ENCODE measurements at places on chromosomes 2 and 18. TPM values are rescaled to one million over a fixed set of nuclear protein-coding genes. Genes with fewer than 3 reads are reported as not detected.

DNA sequence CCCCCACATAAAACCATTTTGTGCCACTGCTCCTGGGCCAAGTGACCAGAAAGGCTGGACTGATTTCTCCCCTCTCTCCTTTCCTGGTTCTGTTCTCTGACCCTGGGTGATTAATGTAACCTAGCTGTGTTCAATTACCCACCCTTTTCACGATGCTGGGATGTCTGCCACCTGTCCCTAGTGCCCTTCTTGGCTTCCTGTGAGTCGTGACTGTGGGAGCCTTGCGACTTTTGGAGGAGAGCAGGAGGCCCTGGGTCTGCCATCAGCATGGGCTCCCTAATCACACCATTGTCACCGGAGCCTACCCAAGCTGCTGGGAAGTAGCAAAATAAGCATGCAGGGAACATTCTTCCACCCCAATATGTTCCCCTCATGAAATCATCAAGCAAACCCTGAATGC, 38.3 kb downstream of the SRSF7 start:
- no peak for DNase-seq

- DNase-seq, result no peak
These were observed 24.9 kb upstream of the RPIA start for GRCh38 chr2:88666576-88666975.

DNA sequence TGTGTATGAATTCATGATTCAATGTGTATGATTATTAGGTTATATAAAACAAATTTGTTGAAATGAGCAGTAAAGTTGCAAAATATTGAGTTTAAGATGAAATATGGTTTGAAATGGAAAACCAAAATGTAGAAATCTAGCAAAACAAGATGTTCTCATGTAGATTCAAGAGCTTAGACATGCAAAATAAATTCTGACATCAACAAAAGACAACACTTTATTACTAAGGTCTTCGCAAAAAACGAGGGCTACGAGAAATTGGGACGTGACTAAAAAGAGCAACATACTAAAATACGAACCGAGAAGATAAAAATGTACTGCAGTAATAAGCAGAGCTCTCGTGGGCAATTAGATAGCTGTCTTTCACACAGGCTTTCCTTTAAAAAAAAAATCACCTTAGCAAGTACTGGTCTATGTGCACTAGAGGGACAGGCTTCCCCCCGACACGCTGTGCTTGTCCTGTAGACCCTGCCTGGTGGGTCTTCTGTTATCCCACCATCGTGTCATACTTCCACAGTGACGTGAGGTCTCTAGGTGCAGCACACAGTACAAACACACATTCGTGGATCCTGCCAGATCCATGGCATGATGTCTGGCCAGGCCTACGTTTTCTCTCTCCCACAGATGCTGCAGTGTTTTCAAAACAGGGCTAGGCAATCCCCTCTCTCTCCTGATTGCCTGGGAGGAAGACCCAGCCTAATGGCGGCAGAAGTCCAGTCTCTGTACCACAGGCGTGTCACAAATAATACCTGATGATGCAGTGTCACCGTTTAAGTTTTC, 240.8 kb downstream of the TCF4 start:
- DNase-seq, result no peak

DNA sequence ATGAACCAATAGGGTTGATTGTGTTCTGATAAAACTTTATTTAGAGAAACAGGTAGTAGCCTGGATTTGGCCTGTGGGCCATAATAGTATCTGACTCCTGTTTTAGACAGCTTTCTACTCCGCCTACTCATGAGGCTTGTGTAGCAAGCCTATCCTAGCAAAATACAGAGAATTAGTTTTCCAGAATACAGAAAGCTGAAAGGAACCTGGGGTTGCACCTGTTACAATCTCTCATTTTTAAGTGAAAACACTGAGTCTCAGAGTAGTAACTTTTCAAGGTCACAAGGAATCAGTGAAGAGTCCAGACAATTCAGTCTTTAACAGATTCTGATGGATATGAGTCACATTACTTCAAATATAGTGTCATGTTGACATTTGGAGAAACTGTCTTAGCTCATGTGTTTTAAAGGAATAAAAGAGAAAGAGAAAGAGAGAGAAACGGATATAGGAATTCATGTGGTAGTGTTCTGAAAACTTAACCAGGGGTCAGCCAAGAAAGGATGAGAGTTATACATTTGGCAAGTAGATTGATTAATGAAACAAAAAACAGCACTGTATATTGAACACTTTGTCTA, 17.0 kb downstream of the ARHGAP28 start:
- no peak for DNase-seq

- DNase-seq, result no peak
These were observed 123.8 kb upstream of the PKDCC start for GRCh38 chr2:41924024-41924423.

DNA sequence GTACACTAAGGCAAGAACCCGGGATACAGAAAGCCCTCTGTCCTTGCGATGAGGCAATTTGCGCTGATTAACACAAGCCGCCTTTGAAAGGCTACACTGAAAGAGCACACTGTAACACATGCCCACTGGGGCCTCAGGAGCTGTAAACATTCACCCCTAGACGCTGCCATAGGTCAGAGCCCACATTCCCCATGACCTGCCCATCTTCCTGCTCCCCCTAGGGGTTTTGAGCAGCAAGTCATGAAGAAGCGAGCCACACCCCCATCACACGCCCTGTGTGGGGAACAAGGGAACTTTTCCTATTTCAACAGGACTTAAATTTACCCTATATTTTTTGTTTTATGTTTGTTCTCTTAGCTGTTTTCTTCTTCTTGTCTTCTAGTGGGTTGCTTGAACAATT, 47.8 kb upstream of the SLC4A10 start:
- DNase-seq, result no peak

DNA sequence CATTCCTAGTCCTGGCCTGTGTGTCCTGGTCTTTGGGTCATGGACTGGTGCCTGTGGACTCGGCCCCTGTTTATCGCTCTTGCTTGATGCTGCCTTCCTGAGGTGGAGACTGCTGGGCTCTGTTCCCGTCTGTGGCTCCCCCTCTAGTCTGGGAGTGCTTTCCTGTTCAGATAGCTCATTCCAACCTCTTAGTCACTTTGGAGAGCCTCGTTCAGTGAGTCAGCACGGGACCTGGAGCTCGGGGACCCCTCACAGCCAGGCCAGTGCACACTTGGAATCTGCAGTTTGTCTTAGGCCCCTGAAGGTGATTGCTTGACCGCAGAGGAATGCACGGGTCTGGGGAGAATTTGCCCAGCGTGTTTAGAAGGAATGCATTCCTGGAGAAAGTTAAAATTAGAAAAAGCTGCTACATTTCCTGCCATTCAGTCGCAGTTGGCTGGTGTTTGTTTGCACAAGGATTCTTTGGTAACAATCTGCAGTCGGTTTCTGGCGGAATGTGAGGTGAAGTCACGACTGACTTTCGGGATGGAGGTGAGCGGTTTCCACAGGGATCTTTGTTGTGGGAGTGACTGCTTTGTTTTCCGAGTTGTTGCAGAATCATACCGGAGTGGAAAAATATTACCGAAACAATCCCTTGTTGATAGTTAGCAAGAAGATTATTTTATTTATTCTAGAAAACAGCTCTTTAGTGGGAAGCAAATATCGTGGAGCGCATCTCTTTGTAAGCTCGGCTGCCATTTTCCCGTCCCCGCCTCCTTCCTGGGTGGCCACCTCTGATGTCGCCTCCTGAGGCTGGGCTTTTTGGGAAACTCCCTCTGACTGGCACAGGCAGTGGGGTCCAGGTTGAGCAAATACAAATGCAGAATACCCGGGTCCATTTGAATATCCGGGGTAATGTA, 29.6 kb downstream of the SH3BP4 start:
- DNase-seq, result peak; percentile 78

DNA sequence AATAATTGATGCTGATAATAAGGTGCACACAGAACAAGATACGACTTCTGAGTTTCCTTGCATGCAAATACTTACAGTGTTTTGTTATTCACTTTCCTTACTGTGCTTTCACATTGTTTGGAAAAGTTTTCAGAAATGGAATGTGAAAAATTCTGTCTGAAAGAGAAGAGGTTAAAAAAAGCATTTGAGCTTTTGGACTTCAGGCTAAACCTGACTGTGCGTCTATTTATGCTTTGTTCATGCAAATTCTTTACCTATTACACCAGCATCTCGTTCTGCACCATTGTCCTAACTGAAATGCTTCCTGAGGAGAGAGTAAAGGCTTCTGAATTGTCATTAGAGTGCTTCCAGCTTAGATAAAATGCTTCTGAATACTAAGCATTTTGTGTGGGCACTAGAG, 61.4 kb downstream of the LHCGR start:
- DNase-seq, result no peak

- DNase-seq, result no peak
These were observed 156.6 kb downstream of the DOK6 start for GRCh38 chr18:69557282-69557681.

- DNase-seq, result peak; percentile 66
These were observed at the start of gene ANTXR1 for GRCh38 chr2:69013142-69013839. Gene ANTXR1, plus strand, starts transcription at chr2:69013179. Its CDS starts 321 bp downstream, at chr2:69013500.

DNA sequence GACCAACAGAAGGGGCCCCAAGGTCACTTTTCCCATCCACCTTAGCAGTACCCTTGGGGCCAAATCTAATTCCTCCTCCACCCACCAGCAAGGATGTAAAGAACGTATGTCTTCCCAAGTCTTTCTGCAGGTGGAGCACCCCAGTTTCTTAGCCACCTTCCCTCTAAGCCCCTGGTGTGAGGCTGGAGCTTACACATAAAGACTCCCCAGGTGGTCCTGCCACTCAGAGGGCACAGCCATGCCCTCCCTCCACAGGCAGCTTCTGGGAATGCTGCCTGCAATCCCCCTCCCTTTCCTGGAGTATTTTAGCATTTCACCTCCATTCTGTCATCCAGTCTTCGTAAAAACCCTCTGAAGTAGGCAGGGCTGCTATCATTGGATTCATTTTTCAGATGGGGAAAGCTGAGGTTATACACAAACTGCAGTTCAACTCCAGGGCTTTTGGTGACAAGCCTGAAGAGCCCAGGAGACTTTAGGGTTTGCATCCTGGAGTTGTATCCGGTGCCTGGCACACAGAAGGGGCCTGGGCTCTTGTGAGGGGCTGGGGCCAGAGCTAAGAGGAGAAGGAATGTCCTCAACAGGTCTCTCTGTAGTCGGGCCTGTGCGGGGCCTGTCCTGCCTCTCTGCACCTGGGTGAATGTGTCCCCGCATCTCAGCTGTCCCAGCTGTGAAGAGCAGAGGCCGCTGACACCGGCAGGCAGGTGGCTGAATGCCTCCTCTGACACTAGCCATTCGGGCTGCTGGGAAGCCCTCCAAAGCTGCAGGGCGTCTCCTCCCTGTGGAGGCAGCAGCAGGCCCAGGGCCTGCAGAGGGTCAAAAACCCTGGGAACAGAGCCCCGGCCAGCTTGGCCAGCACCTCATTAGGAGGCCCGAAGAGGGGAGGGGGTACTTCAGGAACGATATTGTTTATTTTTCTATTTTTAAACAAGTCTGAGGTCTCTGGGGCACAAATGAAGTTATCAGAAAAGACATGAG, 27.6 kb downstream of the CIB4 start:
- DNase-seq, result no peak

- no peak for DNase-seq
These were observed 440.9 kb downstream of the ZNF516 start for GRCh38 chr18:76054156-76054555.

DNA sequence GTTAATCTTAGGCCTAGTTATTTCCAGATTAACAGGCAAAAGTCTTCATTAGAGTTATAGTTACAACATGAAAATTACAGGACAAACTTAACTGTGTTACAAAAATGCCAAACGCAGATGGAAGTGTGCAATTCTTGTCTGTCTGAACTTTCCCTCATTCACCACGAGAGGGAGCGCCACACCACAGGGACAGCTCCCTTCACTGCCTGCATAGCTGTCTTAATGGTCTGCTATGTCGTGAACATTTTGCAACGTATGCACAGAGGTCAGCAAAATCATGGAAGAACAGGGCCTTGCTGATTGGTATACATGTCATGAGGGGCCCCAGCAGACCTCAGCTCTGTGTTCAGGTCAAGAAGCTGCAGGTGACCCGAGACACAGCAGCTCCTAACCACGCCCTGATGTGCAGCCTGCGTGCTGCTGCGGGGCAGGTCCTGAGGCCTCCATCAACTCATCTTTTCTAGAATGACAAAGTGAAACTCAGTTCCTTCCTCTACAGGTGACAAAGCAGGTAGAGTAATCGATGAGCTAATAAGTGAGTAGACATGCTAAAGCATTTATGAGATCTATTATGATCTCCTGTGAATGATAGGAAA, 78.8 kb upstream of the ATP8B1 start:
- peak; percentile 58 for DNase-seq

DNA sequence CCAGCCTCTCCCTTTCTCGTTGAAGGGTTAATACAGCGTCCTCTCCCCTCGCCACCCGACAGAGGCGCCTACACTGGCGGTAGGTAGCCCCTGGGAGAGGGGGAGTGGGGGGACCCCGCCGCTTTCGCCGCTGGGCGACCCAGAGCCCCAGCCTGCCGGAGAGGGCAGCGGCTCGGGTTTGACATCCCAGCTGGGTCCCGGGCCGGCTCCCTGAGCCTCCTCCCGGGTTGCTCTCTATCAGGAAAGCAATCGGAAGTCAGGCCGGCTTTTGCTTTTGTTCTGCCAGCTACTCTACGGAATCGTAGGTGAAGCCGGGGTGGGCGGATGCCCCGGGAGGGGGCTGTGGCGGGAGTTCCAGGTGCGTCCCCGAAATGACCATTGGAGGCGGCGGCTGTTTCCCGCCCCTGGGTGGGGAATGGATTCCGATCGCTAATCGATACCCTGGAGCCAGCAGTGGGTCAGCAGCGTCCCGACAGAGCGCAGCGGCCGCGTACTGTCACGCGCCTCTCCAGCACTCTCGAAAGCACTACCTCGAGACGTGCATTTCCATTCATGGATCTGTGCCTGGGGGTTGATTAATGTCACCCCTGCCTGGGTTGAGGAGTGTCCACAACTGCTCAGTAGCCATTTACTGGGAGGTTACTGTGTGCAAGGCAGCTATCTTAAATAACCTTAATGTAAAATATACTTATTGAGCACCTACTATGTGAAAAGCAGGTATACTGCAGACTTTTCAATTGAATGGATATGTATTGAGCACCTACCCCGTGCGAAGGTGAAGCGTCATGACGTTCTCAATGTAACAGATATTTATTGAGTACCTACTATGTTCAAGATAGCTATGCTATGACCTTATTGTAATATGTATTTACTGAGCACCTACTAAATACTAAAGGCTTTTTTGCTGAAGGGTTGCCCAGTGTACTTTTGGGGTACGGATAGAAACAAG, 1.1 kb downstream of the MAPK4 start:
- DNase-seq, result peak; percentile 13

GRCh38 chr18:11733031-11733430, 44.0 kb downstream of the GNAL start:
- DNase-seq, result peak; percentile 35

- DNase-seq, result no peak
These were observed 30.6 kb upstream of the CREB1 start for GRCh38 chr2:207499114-207499513.

- no peak for DNase-seq
These were observed 114.1 kb downstream of the PKP4 start for GRCh38 chr2:158570869-158571268.

- DNase-seq, result no peak
These were observed 1621.3 kb downstream of the SUCLG1 start for GRCh38 chr2:82837588-82838304.

The RNU2-63P gene
- not detected for total RNA-seq

The UGT1A4 gene
- not detected for total RNA-seq

The AFF3 gene
- 44.5 TPM for total RNA-seq

The ASAP2 gene
- total RNA-seq, result 32.4 TPM

The ZCCHC2 gene
- 15.8 TPM for total RNA-seq

Data from uterus (tissue), 4 donors.